ENCODE measurements at places on chromosomes 3 and 15.

GRCh38 chr3:121736112-121736511 is 13.4 kb downstream of the GOLGB1 start:
- no peak for DNase-seq

DNA sequence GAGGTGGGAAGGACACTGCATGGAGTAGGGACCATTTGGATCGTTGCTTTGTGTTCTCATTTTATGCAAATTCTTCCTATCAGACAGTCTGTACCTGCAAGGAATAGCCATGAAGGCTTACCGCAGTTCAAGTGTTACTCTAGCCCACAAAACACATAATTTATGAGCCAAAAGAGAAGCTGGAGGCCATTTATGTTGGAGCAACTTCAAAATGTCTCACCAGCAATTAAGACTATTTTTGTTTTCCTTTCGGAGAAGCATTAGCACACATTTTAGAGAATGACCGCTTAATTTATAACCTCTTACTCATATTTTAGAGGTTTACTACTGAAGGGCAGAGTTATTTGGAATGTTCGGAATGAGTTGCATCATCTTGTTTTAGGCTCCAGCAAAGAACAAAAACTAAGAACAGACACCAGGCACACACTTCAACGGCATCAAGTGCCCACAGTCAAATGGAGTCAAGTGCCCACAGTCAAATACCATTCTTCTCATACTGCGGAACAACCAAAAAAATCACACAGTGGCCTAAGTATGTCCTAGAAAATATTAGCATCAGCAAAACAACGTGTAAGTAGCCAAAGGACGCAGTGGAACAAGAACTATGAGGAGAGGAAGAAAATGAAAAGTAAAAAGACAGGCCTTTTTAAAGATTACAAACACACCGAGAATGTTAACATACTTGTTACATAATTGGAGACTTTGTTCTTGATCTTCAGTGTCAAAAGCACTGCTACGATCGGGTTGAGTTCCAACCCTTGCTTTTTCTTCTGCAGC is 17.5 kb upstream of the GOLGA8J start:
- DNase-seq, result peak; percentile 24

DNA sequence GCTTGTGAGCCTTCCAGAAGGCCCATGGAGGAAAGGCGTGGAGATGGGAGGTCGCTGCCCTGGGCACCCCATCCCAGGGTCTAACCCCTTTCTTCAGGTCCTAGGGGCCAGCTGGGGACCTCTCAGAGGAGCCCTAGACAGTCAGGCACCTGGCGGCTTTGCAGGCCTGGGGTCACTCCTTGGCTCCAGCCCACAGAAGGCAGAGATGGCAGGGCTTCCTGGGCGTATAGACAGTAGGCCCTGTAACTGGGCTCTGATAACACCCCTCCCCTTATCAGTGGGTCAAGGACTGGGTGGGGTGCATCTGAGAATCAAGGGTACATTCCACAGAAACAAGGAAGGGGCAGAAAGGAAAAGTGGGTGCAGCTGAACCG is 16.7 kb downstream of the ZDHHC19 start:
- DNase-seq, result no peak

GRCh38 chr3:129095285-129095684 is 26.3 kb downstream of the RAB43 start:
- no peak for DNase-seq

- DNase-seq, result no peak
These were observed 98.0 kb upstream of the LIMD1 start for GRCh38 chr3:45496555-45496954.

GRCh38 chr3:52036222-52036694 is 20.1 kb downstream of the DUSP7 start:
- no peak for DNase-seq

GRCh38 chr3:196149831-196150301 is 61.3 kb downstream of the ZDHHC19 start:
- no peak for DNase-seq

- no peak for DNase-seq
These were observed 265.6 kb upstream of the UBE2E2 start for GRCh38 chr3:22937536-22937935.

DNA sequence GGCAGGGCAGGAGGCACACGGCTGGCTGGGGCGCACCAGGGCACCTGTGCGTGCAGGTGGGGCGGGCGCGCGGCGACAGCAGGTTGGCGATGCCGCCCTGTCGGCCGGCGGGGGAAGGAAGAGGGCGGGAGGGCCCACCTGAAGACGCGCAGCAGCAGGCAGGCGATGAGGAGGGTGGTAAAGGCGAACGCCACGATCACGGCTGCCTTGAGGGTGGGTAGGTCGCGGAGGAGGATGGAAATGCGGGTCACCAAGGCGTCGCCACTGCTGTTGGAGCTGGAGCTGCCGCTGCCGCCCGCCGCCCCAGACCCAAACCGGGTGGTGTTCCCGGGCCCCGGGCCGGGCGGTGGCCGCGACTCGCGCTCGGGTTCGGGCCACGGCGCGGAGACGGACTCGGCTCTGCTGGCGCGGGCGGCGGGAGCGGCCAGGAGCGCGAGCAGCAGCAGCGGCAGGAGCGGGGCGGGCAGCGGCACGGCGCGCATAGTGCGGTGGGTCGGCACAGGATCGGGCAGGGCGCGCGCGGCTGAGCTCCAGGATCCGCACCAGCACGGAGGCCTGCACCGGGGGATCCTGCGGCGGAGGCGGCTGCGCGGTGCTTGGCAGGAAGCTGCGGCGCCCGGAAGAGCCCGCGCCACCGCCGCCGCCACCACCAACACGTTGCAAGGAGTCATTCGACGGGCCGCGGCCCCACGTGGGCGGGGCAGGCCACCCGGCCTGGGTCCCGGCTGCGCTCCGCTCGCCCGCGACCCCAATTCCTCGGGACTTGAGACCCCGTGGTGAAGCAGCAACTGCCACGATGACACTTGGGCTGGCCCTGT is at the start of gene FAM174B:
Gene FAM174B (minus strand): TSS at position 598 of the 818 bp plus-strand sequence.
- DNase-seq, result no peak

GRCh38 chr3:128073185-128073725 is 21.0 kb downstream of the SEC61A1 start:
- no peak for DNase-seq

GRCh38 chr15:88257311-88258092 is 963 bp upstream of the NTRK3 start:
- no peak for DNase-seq

DNA sequence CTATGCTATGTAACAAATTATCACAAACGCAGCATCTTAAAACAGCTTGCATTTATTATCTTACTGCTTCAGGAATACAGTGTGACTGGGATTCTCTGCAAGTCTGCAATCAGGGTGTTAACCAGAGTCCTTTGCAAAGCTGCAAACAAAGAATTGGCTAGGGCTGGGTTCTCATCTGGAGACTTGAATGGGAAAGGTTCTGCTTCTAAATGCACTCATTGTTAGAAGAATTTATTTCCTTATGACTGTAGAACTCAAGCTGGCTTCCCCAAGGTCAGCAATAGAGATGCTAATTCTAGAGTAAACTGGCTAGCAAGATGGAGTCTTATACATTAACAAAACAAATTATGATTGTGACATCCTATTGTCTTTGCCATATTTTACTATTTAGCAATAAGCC is 673.7 kb downstream of the DIPK2A start:
- DNase-seq, result no peak

- no peak for DNase-seq
These were observed 121.6 kb upstream of the MRPS22 start for GRCh38 chr3:139222100-139222657.

DNA sequence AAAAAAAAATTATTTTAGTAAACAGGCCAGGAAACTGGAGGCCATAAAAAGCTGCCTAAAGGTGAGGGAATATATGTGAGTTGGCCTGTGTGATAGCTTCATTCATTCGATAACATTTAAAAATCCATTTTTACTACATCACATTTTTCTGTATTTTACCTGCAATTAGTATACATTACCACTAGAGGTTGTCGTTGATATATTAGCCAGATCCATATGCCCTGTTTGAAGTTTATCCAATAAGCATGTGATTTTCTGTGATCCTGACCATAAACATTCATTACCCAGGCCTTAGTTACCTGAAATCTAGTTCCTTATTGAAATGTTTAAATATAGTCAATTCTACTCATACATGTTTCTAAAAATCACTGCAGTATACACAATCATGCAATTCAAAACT is 71.4 kb downstream of the ARNT2 start:
- no peak for DNase-seq

GRCh38 chr3:4835616-4836043 is 143.6 kb upstream of the BHLHE40 start:
- no peak for DNase-seq

DNA sequence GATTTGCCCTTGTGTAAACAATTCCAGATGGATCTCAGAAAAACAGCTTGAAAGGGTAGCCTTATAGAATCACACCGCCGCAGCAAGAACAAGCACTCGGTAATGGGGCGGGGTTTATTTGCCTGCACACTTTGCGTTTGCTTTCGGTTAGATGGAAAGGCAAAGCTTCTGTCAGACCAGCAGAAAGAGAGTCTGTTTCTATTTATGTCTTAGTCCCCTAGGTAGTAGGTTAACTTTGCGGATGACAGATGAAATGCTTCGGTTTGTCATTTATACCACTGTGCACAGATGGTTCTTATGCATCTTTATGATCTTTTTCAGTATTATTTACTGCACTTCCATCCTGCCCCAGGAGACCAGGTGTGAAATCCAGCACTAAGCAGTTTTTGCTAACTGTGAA is 62.2 kb downstream of the PYDC2 start:
- no peak for DNase-seq

GRCh38 chr15:32966512-32966911 is 228.0 kb downstream of the FMN1 start:
- no peak for DNase-seq

DNA sequence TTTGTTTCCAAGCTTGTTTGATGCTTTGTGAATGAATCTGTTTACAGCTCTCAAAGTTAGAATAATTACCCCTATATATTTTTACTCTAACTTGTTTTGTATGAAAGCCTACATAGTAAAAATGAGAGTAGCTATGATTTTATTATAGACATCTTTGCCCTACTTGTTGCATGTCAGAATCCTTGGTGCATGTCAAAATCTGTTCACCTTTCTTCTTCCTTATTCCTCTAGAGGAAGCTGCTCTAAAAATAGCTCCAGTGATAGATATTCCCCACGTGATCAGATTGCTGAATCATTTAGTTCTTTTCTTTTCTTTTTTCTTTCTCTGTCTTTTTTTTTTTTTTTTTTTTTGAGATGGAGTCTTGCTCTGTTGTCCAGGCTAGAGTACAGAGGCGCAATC is 39.8 kb downstream of the LRRC49 start:
- DNase-seq, result no peak

DNA sequence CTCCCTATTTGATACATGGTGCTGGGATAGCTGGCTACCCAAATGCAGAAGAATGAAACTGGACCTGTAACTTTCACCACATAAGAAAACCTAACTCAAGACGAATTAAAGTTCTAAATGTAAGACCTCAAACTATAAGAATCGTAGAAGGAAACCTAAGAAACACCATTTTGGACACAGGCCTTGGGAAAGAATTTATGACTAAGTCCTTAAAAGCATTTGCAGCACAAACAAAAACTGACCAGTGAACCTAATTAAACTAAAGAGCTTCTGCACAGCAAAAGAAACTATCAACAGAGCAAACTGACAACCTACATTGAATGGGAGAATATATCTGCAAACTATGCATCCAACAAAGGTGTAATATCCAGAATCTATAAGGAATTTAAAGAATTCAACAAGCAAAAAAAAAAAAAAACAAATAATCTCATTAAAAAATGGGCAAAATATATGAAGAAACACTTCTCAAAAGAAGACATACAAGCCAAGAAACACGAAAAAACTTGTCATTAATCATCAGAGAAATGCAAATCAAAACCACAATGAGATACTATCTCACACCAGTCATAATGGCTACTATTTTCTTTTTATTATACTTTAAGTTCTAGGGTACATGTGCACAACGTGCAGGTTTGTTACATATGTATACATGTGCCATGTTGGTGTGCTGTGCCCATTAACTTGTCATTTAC is 37.0 kb downstream of the HDGFL3 start:
- DNase-seq, result no peak

GRCh38 chr15:68598171-68599152 is 19.7 kb downstream of the CORO2B start:
- DNase-seq, result no peak

DNA sequence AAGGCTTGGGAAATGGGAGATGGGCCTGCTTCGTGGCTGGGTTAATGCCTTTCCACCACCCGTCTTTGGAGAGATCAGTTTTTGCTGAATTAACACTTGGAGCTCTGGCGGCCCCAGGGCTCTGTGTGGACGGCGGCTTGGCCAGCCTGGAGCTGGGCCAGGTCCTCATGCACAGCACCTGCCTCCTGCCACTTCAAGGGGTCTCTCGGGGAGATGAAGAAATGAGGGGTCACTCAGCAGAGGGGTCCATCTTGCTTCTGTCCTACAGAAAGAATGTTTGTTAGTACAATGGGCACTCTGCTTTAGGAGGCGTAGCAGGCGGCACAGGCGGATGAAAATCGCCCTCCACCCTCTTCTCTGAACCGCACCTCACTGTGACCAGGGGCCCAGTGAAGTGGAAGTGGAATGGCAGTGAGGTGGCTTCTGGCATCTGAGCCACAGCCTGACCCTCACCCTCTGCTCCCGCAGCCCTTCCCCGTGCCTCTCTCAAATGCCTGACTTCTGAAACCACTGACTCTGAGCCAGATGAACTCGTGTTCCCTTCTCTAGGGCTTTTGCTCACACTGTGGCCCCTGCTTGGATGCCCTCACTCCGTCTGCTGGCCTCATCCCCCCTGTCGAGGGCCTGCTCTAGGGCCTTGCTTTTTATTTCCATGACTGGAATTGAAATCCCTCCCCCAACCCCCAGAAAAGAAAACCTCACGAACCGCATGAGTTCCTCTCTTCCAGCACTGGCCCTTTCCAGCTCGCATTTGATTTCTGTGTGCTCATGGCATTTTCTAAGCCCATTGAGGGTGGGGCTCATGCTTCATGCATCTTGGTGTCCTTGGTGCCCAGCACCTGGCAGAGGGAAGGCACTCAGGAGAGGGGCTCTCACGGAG is 42.2 kb downstream of the CHDH start:
- DNase-seq, result no peak

DNA sequence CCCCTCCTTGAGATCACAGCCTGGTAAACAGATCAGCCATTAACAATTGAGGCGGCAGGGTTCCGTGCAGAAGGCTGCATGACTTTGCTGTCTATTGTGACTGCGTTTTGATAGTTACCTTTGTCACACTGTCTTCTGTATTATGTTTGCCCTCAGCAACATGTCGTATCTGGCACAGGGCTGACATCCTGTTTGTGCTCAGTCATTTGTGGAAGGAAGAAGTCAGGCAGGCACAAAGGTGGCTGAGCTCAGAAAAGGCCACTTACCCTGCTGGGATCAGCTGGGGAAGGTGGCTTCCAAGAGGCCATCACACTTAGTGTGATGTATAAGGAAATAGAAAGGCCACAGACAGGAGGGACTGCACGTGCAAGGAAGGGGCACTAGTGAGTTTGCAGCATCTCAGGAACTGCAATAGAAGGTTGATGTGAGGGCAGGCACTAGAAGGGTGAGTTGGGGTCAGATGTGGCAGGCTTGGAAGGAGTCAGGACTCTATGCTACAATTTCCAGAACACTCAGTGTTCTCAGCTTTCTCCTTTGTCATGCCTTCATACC is 13.4 kb downstream of the PML start:
- DNase-seq, result no peak
